ENCODE measurements at places on chromosomes 13 and 19. TPM values are rescaled to one million over a fixed set of nuclear protein-coding genes. Genes with fewer than 3 reads are reported as not detected.

The TJP3 gene
- total RNA-seq, result 40.9 TPM

The ARHGEF7 gene
- 25.6 TPM for total RNA-seq

- no peak for ATAC-seq
Observed at GRCh38 chr19:58480481-58480830, 4.3 kb downstream of the ZNF446 start.

DNA sequence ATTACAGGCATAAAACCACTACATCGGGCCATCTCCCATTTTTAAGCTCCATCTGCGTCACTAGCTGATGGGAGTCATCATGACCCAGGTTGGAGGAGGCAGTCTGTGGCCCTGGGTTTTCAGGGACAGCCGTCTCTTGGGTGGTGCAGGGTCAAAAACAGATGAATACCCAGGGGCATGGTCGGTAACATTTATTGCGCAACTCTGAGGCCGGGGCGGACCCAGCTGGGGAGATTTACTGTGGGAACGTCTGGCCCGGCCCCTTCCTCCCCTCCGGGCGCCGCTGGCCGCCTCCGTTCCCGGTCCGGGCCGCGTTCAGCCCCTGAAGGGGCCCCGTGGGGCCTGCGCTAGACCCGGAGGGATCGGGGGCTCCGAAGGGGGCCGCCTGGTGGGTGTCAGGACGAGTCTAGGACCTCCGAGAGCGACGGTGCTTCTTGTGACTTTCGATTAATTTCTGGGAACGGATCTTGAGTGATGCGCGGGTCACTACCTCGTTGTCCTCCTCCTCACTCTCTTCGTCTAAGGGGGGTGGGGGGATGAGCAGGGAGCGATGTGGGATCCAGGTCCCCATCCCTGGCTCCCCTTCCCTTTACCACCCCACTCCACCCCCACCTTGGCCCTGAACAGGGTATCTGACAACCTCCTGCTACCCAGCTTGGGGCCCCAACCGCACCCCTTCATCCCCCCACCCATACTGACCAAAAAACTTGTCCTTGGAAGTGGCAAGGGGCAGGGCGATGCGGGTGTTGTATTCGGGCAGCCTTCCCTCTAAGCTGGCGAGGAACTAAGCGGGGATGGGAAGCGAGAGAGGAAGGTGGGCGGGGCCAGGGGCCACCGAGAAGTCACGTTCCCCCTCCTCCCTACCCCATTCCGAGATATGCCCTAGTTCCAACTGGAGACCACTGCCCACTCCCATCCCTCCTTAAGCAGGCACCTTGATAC, 1.6 kb upstream of the RGL3 start:
- no peak for ATAC-seq

DNA sequence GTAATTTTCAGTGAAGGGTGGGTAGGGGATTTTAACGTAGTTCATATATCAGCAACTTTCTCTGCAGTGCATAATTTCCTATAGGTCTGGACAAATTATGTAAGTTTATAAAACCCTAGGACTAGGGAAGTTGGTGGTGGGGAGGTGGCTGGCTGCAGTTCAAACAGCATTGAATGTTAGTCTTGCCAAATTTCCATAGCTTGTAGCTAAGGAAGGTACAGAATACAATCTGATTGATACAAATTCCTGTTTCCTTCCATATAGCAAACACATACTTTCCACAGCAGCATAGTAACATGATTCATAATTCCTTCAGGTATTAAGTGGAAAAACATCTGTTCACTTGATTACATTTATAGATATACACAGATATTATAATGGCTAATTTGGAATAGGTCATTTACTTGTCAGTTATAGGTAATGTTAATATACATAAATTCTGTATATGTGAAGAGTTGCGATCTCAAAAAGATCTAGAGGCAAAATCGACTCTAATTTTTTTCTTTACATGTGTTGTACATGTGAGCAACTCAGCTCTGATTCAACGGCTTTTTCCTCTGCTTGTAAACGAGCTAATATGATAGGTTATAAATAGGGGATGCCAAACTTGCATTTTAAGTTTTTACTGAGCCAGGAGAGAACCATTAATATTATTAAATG, 233.4 kb upstream of the CSNK1A1L start:
- ATAC-seq, result no peak

- peak; percentile 52 for ATAC-seq
Observed at GRCh38 chr13:84844473-84844872, 954.7 kb downstream of the SLITRK6 start.

GRCh38 chr19:18385675-18386542, at the start of gene GDF15:
GDF15 (plus strand) TSS chr19:18386158; CDS start chr19:18386190, 32 bp downstream.
- ATAC-seq, result peak; percentile 34

DNA sequence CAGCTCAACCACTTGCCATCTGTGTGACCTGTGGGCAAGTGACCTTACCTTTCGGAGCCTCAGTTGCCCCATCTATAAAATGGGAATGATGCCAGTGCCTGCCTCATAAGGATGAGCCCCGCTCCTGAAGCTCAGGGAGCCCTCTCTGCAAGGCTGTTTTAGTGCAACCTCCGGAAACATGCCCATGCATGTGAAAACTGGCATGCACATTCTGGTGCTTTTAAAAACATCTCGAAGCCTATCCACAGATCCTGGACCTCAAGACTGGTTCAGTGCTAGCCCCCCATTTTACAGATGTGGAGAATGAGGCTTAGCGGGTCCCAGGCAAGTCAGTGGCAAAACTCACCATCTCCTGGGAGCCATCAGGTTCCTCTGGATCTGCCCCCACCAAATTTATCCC, 5.6 kb downstream of the CADM4 start:
- no peak for ATAC-seq

GRCh38 chr19:48249502-48250014, 6.2 kb downstream of the CARD8 start:
- ATAC-seq, result peak; percentile 69

DNA sequence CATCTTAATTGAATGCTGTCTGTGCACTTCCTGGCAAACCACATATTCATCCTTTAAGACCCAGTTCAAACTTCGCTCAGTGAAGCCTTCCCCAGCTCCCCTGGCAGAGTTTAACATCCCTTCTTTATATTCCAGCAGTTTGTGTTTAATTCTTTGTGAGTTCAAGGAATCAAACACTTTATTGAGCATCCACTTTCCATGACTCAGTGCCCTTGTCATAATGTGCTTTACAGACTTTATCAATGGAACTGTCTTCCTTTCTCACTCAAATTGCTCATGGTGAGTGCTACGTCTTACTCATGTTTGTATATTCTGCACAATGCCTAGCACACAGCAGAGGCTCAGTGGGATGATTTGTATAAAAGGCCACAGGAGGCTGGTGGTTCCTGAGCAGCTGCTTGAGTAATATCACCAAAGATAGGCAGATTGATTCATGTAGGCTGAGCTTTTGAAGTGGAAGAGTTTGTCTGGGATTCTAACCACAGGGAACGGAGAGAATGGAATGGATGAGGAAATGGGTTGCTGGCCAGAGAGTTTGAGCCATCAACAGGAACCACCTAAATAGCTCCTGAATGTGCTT, 44.2 kb downstream of the SERTM1 start:
- ATAC-seq, result no peak

- ATAC-seq, result peak; percentile 1
Observed at GRCh38 chr19:38388349-38389100, at the start of gene SPRED3. SPRED3 (plus strand) TSS chr19:38388697; CDS start chr19:38390303, 1,606 bp downstream.
